ENCODE measurements at places on chromosomes 7 and 10.

DNA sequence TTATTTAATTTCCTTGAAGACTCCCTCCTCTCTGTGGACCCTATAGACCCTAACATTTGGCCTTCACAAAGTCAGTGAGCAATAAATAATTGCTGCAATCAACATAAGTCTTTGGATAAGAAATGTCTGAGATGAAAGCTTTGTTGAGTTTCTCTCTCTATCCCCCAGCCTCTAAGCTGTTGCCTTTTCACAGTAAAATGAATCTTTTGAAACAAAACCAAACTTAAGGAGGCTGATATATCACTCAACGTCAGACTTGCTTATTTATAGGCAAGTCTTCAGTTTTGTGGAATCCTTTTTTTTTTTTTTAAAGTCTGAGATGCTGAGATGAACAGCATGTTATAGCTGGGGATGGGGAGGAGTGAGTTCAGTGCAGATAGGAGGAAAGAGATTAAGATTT is 10.0 kb downstream of the CPED1 start:
- no peak for DNase-seq

- no peak for DNase-seq
Measured at GRCh38 chr7:84372712-84373111, 178.1 kb upstream of the SEMA3A start.

GRCh38 chr7:118836933-118837332 is 612.4 kb downstream of the ANKRD7 start:
- no peak for DNase-seq

DNA sequence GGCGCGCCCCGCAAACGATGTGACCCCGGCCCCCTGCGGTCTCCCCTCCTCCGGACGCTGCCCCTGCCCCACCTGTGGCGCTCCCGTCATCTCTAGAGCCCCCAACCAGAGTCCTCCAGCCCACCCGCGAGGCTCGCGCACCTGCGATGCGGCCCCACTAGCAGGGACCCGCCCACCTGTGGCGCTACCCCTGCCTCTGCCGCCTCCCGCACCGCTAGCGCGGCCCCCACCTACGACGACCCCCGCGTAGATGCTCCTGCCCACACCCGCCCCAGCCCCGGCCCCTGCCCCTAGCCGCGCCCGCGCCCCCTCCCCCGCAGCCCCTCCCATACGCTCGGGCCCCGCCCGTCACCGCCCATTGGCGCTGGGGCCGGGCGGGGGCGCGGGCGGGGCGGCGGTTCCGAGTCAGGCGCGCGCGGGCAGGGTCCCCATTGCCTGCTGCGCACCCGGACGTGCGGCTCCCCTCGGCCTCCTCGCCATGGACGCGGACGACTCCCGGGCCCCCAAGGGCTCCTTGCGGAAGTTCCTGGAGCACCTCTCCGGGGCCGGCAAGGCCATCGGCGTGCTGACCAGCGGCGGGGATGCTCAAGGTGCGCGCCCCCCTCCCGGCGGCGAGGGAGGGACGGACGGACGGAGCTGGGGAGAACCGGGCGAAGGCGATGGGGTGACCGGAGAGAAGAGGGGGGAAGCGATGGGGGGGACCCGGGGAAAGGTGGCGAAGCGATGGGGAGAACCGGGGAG is at the start of gene PFKP:
PFKP (plus strand) TSS at position 431 of the 741 bp plus-strand sequence; CDS start at position 479, 48 bp downstream.
- DNase-seq, result no peak

GRCh38 chr7:23925088-23925487 is 215.1 kb downstream of the STK31 start:
- DNase-seq, result no peak

DNA sequence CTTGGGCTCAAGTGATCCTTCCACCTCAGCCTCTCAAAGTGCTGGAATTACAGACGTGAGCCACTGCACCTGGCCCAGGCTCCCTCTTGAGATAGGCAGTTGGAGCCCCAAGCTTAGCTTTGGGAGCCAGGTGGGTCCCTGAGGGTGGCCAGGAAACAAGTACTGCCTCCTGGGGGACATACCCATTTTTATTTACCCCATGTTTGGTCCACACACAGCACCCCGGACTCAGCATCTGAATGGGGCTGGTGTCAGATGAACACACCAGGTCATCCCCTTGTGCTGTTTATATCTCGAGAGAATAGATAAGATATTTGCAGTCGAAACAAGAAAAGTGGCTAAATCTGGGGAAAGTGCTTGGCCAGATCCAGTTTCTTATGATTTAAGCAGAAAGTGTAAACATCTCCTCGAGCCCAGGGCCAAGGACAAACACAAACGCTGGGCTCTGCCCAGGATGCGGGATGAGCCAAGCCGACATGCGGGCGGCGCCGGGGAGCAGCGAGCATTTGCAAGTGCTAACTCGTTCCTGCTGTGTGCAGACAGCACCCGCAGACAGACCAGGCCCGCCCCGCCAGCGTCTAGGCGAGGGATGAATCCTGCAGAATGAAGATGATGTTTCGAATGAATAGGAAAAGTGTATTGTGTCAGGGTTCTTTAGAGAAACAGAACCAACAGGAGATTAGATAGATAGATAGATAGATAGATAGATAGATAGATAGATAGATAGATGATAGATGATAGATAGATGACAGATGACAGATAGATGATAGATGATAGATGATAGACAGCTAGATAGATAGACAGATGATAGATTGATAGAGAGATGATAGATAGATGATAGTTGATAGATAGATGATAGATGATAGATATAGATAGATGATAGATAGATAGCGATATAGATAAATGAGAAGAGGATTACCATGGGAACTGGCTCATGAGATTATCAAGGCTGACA is 44.4 kb upstream of the OCM2 start:
- no peak for DNase-seq

DNA sequence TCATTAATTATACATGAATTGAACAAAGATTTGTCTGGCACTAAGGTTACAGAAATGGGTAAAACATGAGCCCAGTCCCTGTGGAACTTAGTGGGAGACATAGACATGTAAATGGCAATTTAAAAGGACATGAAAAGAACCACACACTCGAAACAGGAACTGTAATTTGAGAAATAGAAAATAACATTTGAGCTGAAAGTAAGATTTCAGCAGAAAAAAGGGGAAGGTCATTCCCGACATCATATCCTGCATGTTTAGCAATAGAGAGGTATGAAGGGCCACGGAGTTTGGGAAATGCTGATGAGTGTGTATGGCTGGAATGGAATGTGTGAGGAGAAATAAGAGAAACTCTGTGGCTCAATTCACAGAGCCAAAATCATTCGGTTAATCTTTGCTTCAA is 175.4 kb upstream of the AHR start:
- no peak for DNase-seq

GRCh38 chr7:132590162-132590561 is 13.9 kb upstream of the PLXNA4 start:
- no peak for DNase-seq

- DNase-seq, result no peak
Measured at GRCh38 chr7:124444696-124445480, 320.7 kb downstream of the GPR37 start.

DNA sequence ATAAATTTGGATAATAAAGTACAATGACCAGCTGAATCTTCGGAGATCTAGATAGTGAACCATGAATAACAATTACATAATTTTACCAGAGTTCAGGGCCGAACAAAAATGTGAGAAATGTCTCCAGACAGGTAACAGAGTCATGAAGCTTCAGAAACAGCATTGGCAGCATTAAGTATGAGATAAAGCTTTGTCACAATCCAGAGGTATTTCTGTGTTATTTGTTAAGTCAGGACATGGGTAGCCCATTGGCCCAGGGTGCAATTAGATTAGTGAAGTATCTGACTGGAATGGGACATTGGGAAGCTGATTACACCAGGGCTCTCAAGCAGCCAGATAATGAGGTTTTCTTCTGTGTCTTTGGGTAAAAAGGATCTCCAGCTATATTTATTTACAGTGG is 184.2 kb upstream of the PPP1R3A start:
- DNase-seq, result no peak

- DNase-seq, result no peak
Measured at GRCh38 chr10:108709927-108710722, 1213.2 kb downstream of the XPNPEP1 start.

DNA sequence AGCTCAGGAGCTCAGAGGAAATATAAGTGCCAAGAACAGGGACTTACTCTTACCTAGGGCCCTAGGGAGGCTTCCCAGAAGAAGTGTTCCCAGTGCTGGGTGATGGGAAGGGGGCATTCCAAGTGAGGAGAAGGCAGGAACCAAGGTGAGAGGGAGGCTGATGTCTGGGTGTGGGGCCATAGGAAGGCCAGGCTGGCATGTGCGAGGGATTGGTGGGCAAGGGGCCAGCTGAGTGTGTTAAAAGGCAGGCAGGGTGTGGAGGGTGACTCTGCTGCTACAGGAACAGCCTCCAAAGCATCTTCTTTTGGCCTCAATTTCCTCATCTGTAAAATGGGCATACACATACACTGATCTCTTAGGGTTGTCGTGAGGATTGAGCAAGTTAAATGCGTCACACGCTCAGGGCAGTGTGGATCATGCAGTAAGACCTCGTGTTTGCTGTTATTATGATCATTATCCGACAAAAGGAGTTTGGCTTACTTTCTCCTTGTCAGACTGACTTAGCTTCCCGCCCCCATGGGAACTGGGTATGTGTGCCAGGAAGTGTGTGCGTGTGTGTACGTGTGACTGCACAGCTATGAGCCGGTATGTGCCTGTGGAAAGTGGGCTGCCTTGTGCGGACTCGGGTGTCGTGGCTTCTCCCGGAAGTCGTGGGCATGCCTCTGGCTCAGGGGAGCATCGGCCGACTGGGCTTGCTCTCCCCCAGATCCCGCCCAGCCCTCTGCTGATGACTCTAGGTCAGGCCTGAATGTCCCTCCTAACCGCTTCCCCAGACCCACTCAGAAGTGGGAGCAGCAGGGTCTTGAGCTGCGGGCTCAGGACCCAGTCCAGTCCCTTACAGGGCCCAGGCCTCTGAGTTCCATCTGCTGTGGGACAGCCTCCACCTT is 59.6 kb downstream of the NEURL1 start:
- DNase-seq, result no peak

DNA sequence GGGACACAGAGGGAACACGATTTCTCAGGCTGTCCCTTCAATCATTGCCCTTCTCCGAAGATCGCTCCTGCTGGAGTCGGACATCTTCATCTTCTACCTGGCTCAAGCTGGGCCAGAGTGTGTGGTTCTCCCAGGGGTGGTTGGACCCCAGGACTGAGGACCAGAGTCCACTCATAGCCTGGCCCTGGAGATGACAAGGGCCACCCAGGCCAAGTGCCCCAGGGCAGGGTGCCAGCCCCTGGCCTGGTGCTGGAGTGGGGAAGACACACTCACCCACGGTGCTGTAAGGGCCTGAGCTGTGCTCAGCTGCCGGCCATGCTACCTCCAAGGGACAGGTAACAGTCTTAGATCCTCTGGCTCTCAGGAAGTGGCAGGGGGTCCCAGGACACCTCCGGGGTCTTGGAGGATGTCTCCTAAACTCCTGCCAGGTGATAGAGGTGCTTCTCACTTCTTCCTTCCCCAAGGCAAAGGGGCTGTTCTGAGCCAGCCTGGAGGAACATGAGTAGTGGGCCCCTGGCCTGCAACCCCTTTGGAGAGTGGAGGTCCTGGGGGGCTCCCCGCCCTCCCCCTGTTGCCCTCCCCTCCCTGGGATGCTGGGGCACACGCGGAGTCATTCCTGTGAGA is 23.3 kb downstream of the TBATA start:
- no peak for DNase-seq

GRCh38 chr7:14690486-14690885 is 212.1 kb downstream of the DGKB start:
- no peak for DNase-seq

DNA sequence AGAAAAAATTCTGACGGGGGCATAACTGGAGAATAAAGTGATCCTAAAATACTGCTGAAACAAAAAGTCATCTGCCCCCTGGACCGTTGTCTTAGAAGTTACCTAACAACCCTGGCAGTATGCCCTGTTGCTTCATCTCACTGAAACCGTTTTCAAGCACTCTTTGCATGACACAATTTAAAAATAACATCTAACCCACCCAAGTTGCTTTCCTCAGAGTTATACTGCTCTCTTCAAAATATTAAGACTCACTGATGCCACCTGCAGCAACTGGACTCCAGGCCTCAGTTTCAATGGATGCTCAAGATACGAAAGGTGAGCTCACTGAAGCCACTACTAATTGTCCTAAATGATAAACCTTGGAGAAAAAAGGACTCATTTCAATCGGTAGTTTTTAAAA is 57.4 kb downstream of the CDK6 start:
- DNase-seq, result no peak

- no peak for DNase-seq
Measured at GRCh38 chr10:118680197-118680596, 74.6 kb downstream of the CACUL1 start.

- no peak for DNase-seq
Measured at GRCh38 chr10:114810926-114811325, 10.7 kb upstream of the FHIP2A start.

DNA sequence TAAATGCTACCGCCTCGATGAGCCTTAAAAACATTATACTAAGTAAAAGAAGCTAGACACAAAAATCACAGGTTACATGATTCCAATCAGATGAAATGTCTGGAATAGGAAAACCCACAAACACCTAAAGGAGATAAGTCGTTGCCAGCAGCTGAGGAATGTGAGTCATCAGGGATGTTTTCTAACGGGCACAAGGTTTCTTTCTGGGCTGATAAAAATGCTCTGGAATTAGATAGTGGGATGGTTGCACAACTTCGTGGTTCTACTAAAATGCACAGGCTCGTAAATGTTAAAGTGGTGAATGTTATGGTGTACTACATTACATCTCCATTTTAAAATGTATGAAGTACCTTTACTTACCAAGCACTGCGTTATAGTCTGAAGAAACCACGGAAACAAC is 9.7 kb downstream of the ABLIM1 start:
- no peak for DNase-seq

DNA sequence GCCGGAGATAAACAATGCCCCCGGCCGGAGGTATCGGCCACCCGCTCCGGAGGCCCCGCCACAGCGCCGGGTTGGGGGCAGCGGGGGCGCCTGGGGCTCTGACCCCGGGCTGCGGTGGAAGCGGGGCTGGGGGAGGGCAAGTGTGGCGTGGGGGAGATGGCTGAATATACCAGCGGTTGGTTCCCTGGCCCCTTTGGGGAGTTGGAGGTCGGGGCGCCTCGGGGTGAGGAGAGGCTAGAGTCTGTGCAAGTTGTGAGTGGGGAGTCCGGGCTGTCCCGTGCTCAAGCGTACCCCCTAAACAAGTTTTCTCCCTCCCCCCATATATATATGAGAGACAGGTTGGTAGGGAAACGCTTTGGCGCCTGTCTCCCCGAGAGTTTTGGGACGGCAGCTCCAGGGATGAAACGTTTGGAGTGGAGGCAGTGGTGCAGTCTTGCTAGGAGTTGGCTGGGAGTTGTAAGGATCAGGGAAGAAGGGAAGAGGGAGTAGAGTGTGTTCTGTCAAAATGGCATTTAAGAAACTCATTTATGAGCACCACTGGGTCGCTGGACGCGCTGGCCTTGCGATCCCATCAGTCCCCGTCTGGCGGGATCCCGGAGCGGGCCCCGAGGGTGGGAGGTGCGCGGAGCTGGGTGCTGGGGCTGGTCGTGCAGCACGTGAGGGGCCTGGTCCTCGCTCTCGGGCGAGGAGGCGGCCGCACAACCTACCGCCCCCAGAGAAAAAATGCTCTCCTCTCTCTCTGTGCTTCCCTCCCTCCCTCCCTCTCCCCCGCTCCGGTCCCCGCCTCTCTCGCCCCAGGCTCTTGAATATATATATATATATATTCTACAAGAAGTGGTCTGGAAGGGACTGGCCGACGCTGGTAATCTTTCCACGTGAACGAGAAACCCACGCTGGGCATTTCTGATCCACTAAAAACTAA is 1.1 kb downstream of the TET1 start:
- DNase-seq, result no peak

GRCh38 chr10:24202181-24202570 is 6.8 kb upstream of the KIAA1217 start:
- no peak for DNase-seq

- no peak for DNase-seq
Measured at GRCh38 chr10:69721690-69722310, 79.9 kb upstream of the COL13A1 start.

GRCh38 chr7:116652793-116653192 is 19.2 kb upstream of the MET start:
- DNase-seq, result no peak
